ENCODE measurements at places on chromosomes 5 and 9. TPM values are rescaled to one million over a fixed set of nuclear protein-coding genes. Genes with fewer than 3 reads are reported as not detected.

- no peak for DNase-seq
These were observed 166.1 kb downstream of the RNF180 start for GRCh38 chr5:64331597-64332277.

GRCh38 chr5:87113861-87114260 lies 153.8 kb upstream of the RASA1 start:
- no peak for DNase-seq

GRCh38 chr9:33044677-33045282 lies 19.7 kb downstream of the DNAJA1 start:
- DNase-seq: no peak

- DNase-seq: no peak
These were observed at the start of gene PPP2R2B for GRCh38 chr5:146878476-146879172. Gene PPP2R2B (minus strand): TSS chr5:146878757.

- no peak for DNase-seq
These were observed 180.5 kb downstream of the RAB3C start for GRCh38 chr5:58763390-58763789.

DNA sequence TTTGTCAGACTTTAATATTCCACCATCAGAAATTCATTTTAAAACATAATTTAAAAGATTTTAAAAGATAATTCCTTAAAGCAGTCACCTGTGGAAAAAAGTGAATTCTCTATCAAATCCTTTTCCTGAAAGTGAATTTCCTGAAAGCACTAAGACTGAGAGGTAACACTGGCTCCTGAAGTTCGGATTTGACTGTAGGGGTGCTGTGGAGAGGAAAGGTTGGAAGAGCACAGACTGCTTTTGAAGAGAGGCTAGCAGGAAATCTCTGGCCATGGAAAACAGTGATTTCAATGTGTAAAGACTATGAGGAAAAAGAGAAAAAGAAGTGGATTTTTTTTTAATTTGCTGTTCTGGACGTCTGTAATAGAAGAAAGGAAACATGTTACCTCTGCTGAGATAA lies 35.7 kb upstream of the TMEM161B start:
- no peak for DNase-seq

GRCh38 chr9:1461812-1462211 lies 411.7 kb downstream of the DMRT2 start:
- no peak for DNase-seq

GRCh38 chr5:1493941-1494340 lies 29.8 kb downstream of the LPCAT1 start:
- no peak for DNase-seq

DNA sequence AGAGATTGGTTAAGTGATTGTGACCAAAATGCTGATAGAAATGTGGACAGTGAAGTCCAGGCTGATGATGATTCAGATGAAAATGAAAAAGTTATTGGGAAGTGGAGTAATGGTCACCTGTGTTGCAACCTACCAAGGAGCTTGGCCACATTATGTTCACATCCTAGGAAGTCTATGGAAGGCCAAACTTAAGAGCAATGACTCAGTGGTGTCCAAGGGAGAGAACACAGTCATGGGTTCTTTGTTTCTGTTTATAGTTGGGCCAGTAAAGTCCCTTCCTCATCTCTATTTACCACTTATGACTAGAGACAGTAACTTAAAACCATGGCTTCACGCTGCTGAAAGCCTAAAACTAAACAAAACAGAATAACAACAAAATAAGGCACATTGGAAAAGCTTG lies 555.3 kb upstream of the DAB2 start:
- no peak for DNase-seq

DNA sequence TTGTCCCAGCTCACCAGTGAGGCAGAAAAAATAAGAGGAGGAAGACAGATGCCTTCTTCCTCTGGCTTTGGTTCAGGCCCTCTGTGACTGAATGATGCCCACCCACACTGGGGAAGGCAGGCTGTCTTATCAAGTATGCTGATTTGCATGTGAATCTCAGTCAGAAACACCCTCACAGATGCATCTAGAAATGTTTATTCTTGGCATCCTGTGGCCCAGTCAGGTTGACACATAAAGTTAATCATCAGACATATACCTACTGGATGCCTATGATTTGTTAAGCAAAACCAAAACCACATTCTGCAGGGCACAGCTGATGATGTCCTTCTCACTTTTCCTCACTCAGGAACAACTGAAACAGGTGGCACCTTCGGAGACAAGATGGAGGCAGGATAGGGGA lies 243.4 kb upstream of the KCNN2 start:
- no peak for DNase-seq

GRCh38 chr5:132105688-132106087 lies 32.1 kb downstream of the CSF2 start:
- DNase-seq: no peak

- no peak for DNase-seq
These were observed 12.4 kb downstream of the PTTG1 start for GRCh38 chr5:160434022-160434531.

DNA sequence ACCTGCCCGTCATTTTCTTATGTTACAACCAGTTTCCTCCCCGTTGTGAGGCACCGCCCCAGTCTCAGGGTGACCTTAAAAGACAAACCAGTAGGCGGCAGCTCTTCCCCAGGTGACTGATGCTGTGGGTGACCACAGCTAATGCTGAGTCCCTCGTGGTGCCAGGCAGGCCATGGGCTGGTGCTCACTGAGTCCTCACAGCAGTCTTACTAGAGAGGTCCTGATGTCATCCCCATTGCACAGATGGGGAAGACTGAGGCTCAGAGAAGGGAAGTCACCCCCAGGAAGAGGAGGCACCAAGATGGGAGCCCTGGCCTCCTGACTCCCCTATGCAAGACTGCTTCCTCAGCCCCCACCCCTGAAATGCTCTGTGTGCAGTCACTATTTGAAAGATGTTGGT lies 978 bp downstream of the CFAP157 start:
- DNase-seq: no peak

- DNase-seq: no peak
These were observed 43.3 kb downstream of the TMC1 start for GRCh38 chr9:72564479-72565281.

DNA sequence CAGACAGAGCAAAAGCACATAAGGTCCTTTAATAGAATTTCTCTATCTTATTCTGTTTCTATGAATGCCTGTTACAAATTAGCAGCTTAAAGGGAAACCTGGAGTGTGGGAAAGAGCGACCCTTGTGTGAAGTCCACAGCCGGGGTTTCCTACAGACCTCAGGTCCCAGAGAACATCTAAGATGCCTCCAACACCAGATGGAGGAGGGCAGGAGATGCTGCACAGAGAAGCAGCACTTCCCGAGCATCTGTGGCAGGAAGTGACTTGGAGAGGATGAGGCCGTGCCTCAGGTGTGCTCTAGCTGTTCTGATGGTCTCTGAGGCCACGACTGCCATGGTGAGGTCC lies 26.8 kb downstream of the IRF1 start:
- DNase-seq: no peak

DNA sequence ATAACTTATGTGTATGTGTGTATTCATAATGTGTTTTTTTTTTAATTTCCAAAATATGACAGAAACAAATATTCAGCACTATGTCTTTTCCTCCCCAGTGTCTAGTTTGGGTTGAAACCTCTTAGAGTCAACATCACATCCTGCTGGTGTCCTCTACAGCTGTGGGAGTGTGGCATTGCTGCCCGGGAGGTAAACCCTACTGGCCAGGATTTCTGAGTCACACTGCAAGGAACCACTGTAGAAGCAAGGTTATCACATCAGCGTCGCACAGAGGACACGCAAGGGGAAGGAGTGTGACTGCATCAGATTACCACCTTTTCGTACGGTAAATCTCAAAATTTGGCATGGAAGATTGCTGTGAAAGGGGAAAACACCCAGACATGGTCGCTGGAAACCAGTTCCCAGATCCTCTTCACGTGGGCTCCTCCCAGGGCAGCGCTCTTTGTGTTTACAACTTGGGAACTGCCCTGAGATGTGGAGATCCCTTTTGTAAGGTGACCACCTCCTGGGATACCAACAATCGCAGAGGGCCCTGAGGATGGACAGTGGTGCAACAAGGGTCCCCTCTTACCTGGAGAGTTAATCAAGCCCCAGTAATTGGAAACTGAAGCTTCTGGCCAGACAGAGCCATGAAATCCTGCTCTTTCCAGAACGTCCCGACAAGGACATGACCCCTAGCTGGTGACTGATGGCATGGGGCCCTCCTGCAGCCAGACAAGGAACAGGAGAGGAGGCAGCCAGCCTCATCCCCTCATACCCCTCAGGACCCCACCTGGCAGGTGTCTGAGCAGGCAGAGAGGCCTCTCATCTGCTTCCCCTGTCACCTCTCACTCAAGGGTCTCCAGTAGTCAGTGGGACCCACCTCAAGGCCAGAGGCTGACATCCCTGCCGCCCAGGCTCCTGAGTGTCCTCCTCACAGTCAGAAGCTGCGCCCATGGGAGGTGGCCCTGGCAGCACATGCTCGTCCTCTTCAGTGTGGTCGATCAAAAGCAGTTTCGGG lies 194.7 kb downstream of the MED10 start:
- no peak for DNase-seq

Gene STPG3
- polyA plus RNA-seq: 1.5 TPM

Gene SEC24A
- 23.7 TPM for polyA plus RNA-seq

Gene F2RL2
- 0.42 TPM for polyA plus RNA-seq

Gene CDX1
- 0.66 TPM for polyA plus RNA-seq

Gene COL15A1
- 8.7 TPM for polyA plus RNA-seq

Gene FRMPD1
- polyA plus RNA-seq: 0.07 TPM

Gene DMRT2
- polyA plus RNA-seq: 1.4 TPM

Gene C5orf58
- polyA plus RNA-seq: 0.31 TPM

Gene LECT2
- polyA plus RNA-seq: 0.58 TPM

Gene BTNL8
- 0.85 TPM for polyA plus RNA-seq

Gene PDE6A
- polyA plus RNA-seq: 0.20 TPM
